ENCODE measurements at places on chromosomes 7 and 10. TPM values are rescaled to one million over a fixed set of nuclear protein-coding genes. Genes with fewer than 3 reads are reported as not detected.

PTF1A gene
- total RNA-seq = not detected

DNA sequence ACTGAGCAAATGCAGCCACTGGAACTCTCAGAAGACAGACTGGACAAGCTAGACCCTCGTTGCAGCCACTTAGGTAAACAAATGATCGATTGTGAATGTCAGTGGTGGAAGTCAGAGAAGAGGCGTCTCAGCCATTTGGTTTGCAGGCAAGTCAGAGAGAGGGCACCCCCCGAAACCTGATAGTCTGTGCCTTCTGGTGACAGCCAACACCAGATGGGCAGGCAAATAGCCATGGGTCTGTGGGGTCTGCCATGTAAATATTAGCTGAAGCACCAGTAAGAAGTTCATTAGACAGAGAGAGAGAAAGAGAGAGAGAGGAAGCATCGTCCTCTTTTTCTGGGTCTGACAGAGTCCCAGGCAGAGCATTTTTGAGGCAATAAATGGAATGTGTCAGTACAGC lies 5.4 kb downstream of the PPP1R17 start:
- DNase-seq = peak; percentile 62
- H3K4me3 ChIP-seq = peak overlapping the region; percentile 83
- H3K4me1 ChIP-seq = peaks cover 56% of the 10 kb centered on the region
- H3K36me3 ChIP-seq = peaks cover 26% of the 10 kb centered on the region

- no peaks in the 10 kb centered on the region for H3K27me3 ChIP-seq
- DNase-seq = no peak
- H3K27ac ChIP-seq = no peak overlapping the region
Observed at GRCh38 chr7:123635551-123636359, 19.9 kb upstream of the LMOD2 start.

DNA sequence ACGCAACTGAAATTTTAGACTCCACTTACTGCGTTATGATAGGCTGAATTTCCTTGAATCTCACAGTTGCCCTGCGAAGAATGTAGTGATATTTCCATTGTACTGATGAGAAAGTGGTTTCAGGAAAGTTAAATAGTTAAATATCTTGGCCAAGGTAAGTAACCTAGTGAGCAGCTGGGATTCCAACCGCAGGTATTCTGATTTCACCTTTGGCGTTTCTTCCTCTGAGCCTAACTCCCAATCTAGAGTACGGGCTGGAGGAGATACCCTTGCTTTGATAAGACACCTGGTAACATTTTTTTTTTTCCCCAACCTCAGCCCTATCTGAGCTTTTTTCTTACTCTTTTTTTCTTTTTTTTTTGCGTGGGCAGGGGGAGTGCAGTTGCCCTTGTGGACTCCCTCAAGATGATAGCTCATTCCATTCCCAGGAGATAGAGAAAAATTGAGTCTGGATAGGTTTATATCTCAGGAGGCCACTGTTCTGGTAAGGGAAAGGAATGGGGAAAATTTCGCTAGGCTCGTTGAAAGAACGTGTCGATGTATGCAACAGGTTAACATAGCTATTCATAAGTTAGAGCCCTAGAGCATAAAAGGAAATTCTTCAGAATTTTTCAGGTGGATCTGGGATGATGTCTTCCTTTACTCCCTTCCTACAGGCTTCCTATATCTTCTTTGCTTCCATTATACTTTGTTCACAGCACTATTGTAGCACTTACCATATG lies 3.1 kb upstream of the TAS2R38 start:
- H3K27ac ChIP-seq = no peak overlapping the region
- DNase-seq = no peak
- peaks cover 4% of the 10 kb centered on the region for H3K27me3 ChIP-seq
- H3K4me1 ChIP-seq = no peaks in the 10 kb centered on the region
- H3K4me3 ChIP-seq = no peak overlapping the region
- H3K36me3 ChIP-seq = no peaks in the 10 kb centered on the region

GHRHR gene
- total RNA-seq = not detected

CTTNBP2 gene
- total RNA-seq = 22.2 TPM

OR2A5 gene
- not detected for total RNA-seq

SPAM1 gene
- total RNA-seq = not detected

DNA sequence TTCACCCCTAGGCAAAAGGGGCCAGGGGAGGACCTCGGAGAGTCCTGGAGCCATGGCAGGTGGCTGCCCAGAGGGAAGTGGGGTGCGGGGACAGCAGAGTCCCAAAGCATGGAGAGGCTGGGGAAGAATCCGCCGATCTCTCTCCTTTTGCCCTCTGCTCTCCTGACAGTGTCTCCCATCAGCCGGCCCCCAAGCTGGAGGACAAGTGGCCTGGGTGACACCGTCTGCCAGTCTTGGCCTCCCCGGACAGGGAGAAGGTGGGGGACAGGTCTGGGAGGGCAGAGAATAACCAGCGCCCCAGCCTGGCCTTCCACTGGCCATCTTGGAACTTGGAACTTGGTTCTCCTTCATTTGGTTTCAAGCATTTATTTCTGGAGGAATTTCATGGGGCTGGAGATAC lies 77.9 kb downstream of the CAMK1D start:
- no peak overlapping the region for H3K4me3 ChIP-seq
- peaks cover 14% of the 10 kb centered on the region for H3K4me1 ChIP-seq
- H3K27me3 ChIP-seq = peaks cover 7% of the 10 kb centered on the region
- DNase-seq = no peak
- no peak overlapping the region for H3K27ac ChIP-seq
- H3K36me3 ChIP-seq = no peaks in the 10 kb centered on the region

- no peaks in the 10 kb centered on the region for H3K4me1 ChIP-seq
- H3K36me3 ChIP-seq = no peaks in the 10 kb centered on the region
- H3K27ac ChIP-seq = no peak overlapping the region
- H3K4me3 ChIP-seq = no peak overlapping the region
- DNase-seq = no peak
- H3K27me3 ChIP-seq = no peaks in the 10 kb centered on the region
Observed at GRCh38 chr7:129465080-129465479, 30.8 kb downstream of the STRIP2 start.

UCN3 gene
- total RNA-seq = not detected

- H3K27me3 ChIP-seq = peaks cover 12% of the 10 kb centered on the region
- H3K36me3 ChIP-seq = peaks cover 31% of the 10 kb centered on the region
- H3K4me3 ChIP-seq = no peak overlapping the region
- H3K4me1 ChIP-seq = peaks cover 9% of the 10 kb centered on the region
Observed at GRCh38 chr10:31594347-31594873, 275.4 kb downstream of the ZEB1 start.

DNA sequence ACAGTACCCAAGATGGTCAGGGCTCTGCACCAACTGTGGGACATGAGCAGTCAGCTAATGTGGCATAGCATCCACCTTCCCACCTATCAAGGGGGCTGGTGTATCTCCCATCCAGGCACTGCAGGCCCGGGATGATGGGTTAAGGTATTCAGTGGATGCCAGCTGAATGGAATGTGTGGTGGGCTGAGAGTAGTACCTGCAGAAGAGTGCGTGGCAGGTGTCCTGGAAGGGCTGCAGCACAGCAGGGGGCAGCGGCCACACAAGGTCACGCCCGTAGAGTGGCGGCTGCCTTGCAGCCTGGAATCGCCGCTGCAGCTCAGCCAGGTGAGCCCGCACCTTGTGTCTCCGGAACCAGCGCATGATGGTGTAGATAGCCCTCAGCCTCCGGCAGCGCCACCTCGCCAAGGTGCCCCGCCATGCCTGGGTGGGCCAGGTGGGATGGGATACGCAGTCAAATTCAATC lies 13.3 kb downstream of the MYO1G start:
- DNase-seq = no peak
- no peaks in the 10 kb centered on the region for H3K36me3 ChIP-seq
- H3K4me3 ChIP-seq = no peak overlapping the region
- peaks cover 9% of the 10 kb centered on the region for H3K27me3 ChIP-seq
- H3K4me1 ChIP-seq = peaks cover 2% of the 10 kb centered on the region
- peak overlapping the region; percentile 35 for H3K27ac ChIP-seq

AZGP1 gene
- 0.44 TPM for total RNA-seq

DNA sequence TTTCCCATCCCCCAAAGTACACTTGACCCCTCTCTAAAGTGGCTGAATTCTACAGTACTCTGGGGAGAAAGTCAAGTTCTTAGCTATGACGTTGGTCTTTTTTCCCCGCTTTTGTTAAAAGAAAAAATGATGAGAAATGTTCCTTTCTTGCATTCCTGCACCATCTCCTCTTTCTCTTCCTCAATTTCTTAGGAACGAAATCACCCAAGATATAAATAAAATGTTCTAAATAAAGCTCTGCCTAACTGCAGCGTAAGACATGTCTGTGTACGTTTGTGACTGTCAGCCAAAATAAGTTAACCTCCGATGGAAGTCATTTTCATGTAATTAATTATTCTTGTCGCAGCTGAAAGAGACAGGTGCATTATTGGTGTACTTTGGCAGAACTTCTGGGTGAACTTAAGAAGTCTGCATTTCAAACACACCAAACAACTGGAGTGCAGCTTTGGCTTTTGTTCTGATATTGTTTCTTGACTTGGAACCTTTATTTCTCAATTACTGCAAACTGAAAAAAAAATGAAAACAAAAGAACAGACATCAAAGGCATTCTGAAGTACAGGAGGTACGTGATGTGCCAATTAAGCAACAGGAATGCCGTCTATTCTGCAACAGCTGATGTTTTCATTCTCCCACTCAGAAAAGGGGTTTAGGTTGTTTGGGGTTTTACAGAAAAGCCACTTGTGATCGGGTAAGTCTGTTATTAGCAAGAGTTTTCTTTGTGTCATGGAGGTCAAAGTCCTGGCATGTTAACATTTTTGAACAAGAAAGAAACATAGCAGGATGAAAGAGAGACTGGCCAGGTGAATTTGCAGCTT lies 82.4 kb upstream of the SDK1 start:
- no peak for DNase-seq
- no peak overlapping the region for H3K4me3 ChIP-seq
- H3K36me3 ChIP-seq = peaks cover 5% of the 10 kb centered on the region
- H3K4me1 ChIP-seq = peaks cover 2% of the 10 kb centered on the region

- peaks cover 1% of the 10 kb centered on the region for H3K27me3 ChIP-seq
- no peak overlapping the region for H3K4me3 ChIP-seq
- DNase-seq = no peak
- H3K27ac ChIP-seq = no peak overlapping the region
- peaks cover 4% of the 10 kb centered on the region for H3K36me3 ChIP-seq
Observed at GRCh38 chr10:72020914-72021809, 57.0 kb downstream of the CHST3 start.
